Type B pancreatic cell (in vitro differentiated cells): ENCODE measurements at places on chromosomes 5 and 9. TPM values are rescaled to one million over a fixed set of nuclear protein-coding genes. Genes with fewer than 3 reads are reported as not detected.

RORB gene
- 0.43 and 1.7 TPM in 2 replicates for total RNA-seq

UGT3A2 gene
- 0.86 and 2.3 TPM in 2 replicates for total RNA-seq

IL4 gene
- not detected in 2 replicates for total RNA-seq

DBH gene
- total RNA-seq = 0.10 and 0.12 TPM in 2 replicates

- H3K4me1 ChIP-seq = peaks cover 5% of the 10 kb centered on the region
- no peak overlapping the region for H3K27ac ChIP-seq
- DNase-seq = no peak
- H3K27me3 ChIP-seq = no peaks in the 10 kb centered on the region
Observed at GRCh38 chr5:177520916-177521513, 4.3 kb upstream of the DDX41 start.

GRCh38 chr9:130342714-130343085, 77.1 kb downstream of the HMCN2 start:
- DNase-seq = no peak
- no peaks in the 10 kb centered on the region for H3K4me1 ChIP-seq
- H3K36me3 ChIP-seq = no peaks in the 10 kb centered on the region

DNA sequence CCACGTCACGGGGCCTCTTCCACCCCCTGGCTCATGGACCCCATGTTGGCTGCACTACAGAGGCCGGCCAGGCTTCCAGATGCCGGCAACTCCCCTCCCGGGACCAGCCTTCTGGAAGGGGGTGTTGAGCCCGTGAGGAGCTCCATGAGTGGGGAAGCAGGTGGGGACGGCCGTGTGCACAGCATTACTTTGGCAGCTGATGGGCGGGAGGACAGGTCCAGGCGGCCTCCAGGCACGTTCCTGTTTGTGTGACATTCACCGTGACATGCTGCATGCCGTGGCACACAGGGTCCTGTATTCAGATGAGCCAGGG, 29.1 kb upstream of the ABO start:
- H3K36me3 ChIP-seq = no peaks in the 10 kb centered on the region
- no peak overlapping the region for H3K4me3 ChIP-seq
- no peak overlapping the region for H3K27ac ChIP-seq
- no peaks in the 10 kb centered on the region for H3K4me1 ChIP-seq
- DNase-seq = peak; percentile 64

DNA sequence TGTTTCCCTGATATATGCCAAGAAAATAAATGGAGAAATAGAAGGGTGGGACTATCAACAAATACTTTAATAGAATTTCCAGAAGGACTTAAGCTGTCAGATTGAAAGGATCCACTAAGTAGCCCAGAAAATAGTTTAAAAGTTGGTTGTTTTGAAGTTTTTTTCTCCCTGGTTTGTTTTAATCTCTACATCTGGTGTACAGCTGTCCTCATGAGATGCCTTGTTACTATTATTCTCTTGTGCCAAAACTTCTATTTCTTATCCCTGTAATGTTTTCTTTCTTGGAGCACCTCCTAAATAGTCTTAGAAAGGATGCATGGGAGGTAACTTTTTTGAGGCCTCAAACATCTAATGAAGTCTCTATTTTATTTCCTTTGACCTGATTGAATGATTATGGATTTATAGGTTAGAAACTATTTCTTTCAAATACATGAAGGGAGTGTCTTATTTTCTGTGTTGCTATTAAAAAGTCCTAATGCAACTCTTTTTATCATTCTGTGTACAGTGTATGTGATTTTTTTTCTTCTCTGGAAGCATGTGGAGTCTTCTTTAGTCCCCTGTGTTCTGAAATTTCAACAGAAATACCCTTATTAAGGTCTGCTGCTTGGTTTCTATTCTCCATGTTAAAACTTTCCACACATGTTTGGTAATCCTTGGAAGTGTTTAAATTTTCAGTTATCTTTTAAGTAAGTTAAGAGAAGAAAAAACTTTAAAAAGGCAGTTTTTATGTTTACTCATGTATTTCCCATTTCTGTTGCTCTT, 140.0 kb upstream of the CDKN2B start:
- peaks cover 7% of the 10 kb centered on the region for H3K27me3 ChIP-seq
- no peaks in the 10 kb centered on the region for H3K4me1 ChIP-seq
- no peak for DNase-seq
- H3K36me3 ChIP-seq = no peaks in the 10 kb centered on the region
- H3K4me3 ChIP-seq = no peak overlapping the region
